ENCODE measurements at places on chromosomes 7 and 10.
A peak's percentile ranks its signal among the peaks of the same experiment; 100 is the strongest.

GRCh38 chr10:51879238-51879637, 179.8 kb upstream of the CSTF2T start:
- DNase-seq = no peak

- no peak for DNase-seq
Observed at GRCh38 chr7:79064187-79064823, 389.2 kb downstream of the MAGI2 start.

DNA sequence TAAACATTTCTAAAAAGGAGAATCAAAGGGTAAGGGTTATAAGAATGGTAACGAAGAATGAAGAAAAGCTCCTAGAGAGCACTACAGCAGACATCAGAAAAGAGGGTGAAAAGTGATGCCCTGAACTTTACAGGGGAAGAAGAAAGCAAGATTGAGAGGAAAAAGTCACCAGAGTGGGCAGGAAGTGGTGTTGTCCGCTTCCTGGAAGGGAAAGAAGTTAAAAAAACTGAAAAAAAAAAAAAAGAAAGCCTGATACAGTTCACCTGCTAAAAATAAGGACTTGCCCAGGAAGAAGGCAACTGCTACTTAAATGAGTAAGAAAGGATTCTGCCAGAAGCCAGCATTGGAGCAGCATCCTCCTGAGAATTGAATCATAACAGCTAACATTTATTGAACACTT, 330.1 kb upstream of the PHF14 start:
- DNase-seq = no peak

GRCh38 chr10:22761569-22762220, 47.3 kb upstream of the PIP4K2A start:
- no peak for DNase-seq

DNA sequence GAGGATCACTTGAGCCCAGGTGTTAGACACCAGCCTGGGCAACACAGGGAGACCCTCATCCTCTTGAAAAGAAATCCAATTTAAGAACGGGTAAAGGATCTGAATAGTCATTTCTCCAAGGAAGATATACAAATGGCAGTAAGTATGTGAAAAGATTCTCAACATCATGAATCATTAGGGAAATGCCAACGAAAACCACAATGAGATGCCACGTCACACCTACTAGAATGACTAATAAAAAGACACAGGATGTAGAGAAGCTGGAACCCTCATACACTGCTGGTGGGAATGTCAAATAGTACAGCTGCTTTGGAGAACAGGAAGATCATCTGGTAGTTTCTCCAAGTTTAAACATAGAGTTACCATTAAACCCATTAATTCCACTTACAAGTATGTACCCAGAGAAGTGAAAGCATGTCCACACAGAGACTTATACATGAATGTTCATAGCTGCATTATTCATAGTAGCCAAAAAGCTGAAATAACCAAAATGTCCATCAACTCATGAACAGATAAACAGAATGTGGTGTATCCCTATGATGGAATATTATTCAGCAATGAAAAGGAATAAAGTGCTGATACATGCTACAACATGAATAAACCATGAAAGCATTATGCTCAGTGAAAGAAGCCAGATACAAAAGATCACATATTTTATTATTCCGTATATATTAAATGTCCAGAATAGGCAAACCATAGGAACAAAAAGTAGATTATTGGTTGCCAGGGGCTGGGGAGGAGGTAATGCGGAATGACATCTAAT, 13.1 kb upstream of the ZMIZ2 start:
- no peak for DNase-seq

DNA sequence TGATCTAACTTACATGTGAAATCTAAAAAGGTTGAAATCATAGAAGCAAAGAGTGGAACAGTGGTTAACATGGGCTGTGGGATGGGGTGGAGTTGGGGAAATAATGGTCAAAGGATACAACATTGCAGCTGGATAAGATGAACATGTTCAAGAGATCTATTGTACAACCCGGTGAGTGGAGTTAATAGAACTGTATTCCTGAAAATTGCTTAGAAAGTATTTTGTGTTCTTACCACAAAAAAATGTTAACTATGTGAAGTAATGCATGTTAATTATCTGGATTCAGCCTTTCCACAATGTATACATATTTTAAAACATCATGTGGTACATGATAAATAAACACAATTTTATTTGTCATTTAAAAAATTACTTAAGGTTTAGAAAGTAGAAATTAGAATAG, 271.0 kb upstream of the LRRTM3 start:
- DNase-seq = no peak

GRCh38 chr7:84297616-84298015, 103.0 kb upstream of the SEMA3A start:
- DNase-seq = no peak

DNA sequence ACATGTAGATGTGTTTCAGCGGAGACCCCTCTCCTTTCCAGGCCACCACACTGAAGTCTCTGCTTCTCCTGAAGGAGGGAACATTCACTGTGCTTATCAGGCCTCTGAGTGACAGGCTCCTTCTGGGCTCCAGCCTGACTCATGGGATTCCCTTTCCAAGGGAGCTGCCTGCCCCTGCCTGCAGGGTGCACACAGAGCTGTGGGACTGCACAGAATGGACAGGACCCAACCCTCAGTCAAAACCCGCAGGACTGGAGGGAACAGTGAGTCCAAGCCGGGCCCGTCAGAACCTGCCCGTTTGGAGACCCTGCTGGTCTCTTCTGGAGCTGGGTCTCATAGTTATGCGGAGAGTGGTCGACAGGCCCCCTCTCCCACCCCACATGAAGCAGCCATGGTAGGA, 32.6 kb downstream of the PLAC9 start:
- DNase-seq = no peak

- DNase-seq = no peak
Observed at GRCh38 chr10:63068246-63068645, 64.9 kb upstream of the NRBF2 start.

- DNase-seq = peak; percentile 12
Observed at GRCh38 chr7:98470485-98471240, 69.8 kb upstream of the BAIAP2L1 start.

- DNase-seq = no peak
Observed at GRCh38 chr7:21345361-21345760, 82.5 kb upstream of the SP4 start.

- no peak for DNase-seq
Observed at GRCh38 chr10:18158773-18159265, 18.6 kb downstream of the CACNB2 start.

DNA sequence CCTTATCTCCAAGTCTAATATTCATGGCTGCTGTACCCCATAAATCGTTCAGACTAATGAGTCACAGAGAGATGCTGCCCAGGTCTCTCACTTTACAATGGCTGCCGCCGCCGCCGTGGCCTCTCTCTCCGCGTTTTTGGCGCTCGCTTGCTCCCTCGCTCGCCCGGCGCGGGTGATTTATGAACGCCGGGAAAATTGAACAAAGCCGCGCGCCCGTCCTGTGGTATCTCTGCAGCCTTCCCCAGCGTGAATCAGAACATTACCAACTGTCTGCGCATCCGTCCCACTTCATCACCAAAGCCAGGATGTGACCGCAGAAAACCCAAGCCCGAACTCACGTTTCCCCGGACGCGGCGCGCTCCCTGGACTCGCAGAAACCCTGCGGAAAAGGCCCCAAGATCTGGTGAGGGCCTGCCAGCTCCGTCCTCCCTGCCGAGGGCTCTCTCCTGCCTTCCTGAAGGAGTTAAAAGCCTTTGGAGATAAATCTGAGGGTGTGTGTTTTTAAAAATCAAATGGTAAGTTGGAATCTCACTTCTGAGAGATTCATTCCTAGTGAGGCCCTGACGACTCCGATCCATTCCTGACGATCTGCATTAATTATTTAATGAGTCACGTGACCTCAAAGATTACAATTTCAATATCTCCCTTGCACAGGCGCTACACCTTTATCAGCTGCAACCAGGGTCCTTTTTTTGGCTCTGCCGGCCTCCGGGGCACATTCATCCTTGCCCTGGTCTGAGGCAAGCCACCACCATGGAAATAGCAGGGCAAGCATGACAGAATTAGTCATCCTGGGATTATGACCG, 6.3 kb downstream of the HOXA4 start:
- no peak for DNase-seq
